ENCODE measurements at places on chromosomes 1 and 21.

GRCh38 chr1:10170239-10170574 is 40.2 kb upstream of the KIF1B start:
- DNase-seq: no peak

DNA sequence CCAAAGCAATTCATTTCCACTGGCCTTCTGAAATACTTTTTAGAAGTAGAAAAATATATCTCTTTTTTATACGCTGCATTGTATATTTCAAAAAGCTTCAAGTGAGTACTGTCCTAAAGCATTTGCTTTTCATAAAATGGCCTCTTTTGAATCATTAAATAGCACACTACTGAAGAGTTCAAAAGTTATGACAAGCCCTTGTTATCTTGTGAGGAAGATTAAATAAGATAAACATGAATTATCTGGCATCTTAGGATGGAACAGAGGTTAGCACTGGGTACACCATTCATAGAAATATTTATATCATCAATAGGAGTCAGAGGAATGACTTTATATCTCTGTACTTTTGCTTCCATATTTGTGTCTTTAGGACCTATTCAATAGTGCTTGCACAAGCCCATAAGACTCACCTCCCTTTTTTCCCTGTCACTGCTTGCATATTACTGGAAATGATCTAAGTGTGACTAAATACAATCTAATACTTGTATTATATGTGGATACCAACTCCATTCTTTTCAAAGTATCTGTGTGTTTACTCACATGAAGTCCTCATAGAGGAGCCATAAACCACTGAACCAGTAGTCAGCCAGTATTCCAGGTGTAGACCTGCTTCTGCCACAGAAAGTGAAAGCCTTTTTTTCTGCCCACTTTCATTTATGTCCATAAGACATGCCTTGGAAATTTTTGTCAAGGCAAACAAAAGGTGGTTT is 274.2 kb upstream of the C1orf105 start:
- peak; percentile 56 for DNase-seq

DNA sequence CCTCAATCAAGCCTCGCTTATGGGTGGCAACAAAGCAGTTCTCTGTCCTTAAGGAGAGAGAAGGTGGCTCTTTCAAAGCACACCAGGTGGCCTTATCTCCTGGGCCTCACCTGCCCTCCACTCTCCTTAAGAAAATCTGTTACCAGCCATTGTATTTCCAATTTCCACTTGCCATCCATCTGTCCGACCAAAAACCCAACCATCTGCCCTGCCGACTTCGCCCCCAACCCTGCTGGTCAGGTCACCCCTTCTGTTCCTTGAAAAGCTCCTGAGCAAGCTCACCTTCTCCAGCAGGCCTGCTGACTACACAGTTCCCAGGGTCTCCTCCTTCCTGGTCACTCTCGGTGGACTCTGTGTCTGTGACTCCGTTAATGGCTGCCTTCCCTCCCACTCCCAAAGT is 619 bp upstream of the IGFN1 start:
- no peak for DNase-seq

DNA sequence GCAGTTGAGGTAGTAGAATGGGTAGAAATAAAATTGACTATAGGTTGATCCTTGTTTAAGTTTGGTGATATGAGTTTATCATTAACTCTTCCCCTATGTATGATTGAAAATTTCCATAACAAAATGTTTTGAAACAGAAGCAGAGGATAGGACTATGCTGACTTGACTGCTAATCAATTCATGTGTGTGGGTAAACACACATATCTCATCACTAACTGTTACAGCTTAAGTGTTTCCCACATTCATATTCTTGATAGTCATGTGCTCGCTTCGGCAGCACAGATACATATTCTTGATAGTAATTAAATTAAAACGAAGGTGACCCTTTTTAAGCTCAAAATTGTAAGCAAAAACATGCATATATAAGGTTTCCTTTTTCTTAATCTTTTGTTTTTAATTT is 68.2 kb upstream of the SAMSN1 start:
- DNase-seq: no peak

- DNase-seq: no peak
Observed at GRCh38 chr1:39545531-39545930, 31.1 kb downstream of the PABPC4 start.

- DNase-seq: no peak
Observed at GRCh38 chr1:29658688-29659087, 422.4 kb downstream of the PTPRU start.

DNA sequence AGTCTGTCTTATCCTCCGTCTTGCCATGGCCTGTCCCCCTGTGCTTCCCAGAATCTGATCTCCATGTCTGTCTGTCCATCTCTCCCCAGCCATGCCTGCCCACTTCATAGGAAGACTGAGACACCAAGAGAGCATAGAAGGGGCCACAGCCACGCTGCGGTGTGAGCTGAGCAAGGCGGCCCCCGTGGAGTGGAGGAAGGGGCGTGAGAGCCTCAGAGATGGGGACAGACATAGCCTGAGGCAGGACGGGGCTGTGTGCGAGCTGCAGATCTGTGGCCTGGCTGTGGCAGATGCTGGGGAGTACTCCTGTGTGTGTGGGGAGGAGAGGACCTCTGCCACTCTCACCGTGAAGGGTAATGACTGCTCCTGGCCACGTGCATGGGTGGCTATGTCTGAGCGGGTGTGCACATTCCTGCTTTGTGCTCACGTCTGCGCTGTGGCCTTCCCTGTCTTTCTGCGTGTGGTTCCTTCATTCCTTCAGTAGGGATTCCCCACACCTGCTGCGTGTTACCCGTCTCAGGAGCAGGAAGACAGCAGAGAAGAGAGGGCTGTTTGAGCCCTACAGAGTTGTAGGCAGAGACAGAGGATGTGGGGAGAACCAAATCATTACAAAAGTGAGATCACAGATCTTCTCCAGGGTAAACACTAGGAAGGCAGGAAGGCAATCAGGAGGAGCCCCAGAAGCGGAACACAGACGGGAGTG is 80.8 kb downstream of the OBSCN start:
- DNase-seq: no peak

DNA sequence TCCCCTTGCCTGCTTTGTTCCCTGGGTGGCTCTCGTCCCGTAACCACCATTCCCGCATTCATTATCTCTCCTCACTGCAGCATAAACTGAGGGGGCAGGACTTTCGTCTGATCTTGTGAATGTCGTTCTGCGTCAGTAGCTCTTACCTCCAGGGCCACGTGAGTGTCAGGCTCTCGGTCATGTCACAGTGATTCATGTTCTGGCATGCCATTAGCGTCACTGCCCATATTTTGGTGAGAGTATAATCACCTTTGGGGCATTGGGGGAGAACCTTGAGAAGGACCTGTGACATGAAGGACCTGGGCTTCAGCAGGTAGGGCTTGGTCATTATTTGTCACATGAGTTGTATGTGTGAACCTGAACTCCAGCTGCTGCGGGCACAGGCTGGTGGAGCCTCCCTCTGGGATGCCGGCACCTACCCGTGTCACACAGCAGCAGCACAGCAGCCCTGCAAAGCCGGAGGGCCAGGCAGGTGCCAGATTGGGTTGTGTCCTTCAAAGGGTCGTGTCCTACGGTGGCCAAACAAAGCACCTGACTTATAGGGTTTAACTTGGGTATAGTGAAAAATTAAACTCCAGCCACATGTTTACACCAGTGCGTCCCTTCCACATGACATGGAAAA is 68.5 kb downstream of the BACE2 start:
- no peak for DNase-seq

DNA sequence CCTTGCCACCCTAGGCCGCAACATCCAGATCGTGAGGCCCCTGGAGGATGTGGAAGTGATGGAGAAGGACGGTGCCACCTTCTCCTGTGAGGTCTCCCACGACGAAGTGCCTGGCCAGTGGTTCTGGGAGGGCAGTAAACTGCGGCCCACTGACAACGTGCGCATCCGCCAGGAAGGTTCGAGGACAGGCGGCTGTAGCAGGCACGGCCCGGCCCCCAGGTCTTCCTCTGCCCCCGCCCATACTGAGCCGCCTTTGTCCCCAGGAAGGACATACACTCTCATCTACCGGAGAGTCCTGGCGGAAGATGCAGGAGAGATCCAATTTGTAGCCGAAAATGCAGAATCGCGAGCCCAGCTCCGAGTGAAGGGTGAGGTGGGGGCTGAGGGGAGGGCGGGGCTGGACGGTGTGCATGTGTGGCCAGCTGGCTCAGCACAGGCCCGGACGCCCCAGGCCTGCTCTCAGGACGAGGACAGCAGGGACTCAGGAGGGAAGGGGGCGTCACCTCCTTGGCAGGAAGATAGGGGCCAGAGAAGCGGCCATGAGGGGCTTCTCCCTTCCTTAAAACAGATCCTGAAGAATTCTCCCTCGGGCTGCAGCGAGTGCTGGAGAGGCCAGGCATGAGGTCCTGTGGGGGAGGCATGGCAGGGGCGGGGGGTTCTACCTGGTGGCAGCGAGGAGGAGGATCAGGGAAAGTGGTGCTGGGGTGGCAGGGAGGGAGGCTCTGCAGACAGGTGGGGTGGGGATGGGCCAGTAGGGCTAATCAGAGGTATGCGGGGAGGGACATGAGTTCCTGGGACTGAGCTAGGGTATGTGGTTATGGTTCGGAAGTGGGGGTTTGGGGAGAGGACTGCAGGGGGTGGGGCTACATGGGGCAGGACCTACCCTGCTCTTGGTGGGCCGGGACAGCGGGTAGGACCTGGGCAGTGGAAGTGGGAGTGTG is 69.9 kb downstream of the OBSCN start:
- no peak for DNase-seq

DNA sequence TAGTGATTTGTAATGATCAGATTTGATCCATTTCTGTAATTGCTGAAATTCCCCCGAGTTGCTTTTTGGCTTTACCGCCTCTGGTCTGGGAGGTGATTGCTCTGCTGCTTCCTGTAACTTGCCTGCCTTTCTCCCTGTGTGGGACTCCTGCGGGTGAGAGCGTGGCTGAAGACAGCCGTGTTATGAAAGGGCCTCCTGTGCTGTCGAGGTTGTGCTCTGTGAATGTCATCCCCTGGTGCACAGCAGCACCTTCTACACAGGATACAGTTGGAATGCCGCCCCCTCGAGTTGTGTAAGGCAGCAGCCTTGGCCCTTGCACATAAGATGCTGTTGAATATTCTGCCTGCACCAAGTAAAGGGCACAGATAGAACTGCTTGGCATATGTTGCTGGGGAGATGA is 5.9 kb downstream of the SOD1 start:
- no peak for DNase-seq

DNA sequence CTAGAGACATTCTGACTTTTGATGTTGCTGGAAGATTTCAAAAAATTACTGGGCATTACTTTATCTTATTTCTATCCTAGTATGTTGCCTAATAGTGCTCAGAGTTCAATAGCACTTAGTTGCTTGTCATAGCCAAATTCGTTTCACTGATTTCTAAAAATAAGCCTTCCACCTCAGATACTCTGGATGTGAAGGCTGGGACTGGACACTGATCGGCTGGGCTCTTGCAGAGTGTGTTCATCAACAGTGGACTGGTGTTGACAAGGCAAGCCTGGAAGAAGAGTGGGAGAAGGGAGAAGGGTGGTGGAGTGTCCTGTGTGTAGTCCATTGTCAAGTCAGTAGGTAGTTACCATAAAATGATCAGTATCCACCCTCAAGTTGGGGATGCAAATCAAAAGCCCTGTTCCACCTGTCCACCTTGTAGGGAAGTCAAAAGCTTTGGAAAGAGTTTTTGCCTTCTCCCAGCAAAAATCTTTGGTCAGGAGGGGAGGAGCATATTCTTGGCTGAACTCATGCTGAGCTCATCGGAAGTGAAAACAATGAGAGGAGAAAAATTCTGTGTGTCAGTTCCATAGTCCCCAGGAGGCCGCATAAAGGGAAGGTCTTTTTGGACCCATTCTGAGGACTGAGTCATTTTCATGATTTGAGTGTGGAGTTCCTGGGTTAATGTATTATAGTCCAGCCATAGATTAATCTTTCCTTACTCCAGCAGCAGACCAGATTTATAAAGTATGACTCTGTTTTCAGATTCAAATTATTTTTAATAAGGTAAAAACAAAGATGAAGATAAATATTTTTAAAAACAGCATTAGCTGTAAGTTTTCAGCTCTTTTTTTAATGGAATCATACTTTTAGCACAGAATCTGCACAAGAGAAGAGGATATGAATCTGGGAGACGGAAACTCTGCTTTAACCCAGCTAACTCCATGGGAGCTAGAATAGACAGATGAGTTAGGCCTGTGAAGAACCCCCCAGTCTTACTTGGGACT is 99.5 kb upstream of the BMP8A start:
- peak; percentile 92 for DNase-seq

GRCh38 chr1:218348628-218349071 is 3.5 kb downstream of the TGFB2 start:
- no peak for DNase-seq

DNA sequence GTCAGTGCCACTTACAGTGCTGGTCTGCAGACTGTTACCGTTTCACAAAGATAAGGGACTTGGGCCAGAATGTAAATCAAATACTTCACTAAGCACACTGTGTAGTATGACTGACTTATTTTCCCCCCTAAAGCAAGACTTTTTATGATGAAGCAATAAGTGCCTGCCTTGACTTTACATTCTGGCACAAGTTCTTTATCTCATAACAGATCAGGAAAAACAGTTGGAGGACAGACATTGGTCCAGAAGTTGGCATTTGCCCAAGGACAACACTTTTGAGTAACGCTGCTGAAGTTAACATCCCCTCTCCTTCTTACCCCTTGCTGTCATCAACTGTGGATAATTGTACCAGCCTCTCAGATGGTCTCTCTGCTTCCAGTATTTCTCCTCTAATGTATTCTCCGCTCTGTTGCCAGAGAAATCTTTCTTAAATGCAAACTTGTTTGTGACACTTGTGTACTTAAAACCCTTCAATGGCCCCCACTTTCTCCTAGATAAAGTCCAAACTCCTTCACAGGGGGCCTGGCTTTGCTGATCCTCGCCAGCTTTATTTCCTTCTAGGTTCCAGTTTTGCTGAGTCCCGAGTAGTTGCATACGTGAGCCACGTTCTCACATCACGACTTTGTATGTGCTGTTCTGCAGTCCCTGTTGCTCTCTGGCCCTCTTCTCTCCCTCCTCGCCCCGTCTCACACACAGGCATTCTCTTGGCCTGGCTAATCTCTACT is 45.7 kb downstream of the S1PR1 start:
- DNase-seq: no peak

- no peak for DNase-seq
Observed at GRCh38 chr1:2019571-2020309, 595 bp downstream of the GABRD start.

GRCh38 chr1:205666372-205667166 is 13.7 kb downstream of the SLC45A3 start:
- no peak for DNase-seq

DNA sequence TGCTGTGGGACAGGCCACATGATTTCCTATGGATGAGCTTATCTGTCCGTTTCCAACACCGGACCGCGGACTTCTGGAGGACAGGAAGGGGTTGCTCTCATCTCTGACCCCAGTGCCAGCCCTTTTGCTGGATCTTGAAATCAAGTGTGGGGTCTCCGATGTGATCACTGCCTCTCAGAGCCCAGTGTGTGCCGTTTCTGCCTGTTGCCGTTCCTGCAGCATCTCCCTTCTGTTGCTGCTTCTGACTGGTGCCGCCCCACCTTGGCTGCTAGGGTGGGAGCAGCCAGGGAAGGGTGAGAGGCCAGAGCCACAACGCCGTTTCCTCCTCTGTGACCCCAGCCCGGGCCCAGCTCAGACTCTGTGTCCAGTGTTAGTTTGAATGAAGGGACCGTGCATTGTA is 67.3 kb upstream of the WNT4 start:
- no peak for DNase-seq

- no peak for DNase-seq
Observed at GRCh38 chr1:213135572-213135971, 84.5 kb downstream of the RPS6KC1 start.

Measured in kidney capillary endothelial cell (primary cell).